NCI-H187 treated with DMSO at 0.1 percent for 48 hours (cell line): ENCODE measurements at places on chromosomes 16 and 17.

- DNase-seq: no peak
These were observed 91.6 kb downstream of the ZDHHC7 start for GRCh38 chr16:84919708-84920107.

DNA sequence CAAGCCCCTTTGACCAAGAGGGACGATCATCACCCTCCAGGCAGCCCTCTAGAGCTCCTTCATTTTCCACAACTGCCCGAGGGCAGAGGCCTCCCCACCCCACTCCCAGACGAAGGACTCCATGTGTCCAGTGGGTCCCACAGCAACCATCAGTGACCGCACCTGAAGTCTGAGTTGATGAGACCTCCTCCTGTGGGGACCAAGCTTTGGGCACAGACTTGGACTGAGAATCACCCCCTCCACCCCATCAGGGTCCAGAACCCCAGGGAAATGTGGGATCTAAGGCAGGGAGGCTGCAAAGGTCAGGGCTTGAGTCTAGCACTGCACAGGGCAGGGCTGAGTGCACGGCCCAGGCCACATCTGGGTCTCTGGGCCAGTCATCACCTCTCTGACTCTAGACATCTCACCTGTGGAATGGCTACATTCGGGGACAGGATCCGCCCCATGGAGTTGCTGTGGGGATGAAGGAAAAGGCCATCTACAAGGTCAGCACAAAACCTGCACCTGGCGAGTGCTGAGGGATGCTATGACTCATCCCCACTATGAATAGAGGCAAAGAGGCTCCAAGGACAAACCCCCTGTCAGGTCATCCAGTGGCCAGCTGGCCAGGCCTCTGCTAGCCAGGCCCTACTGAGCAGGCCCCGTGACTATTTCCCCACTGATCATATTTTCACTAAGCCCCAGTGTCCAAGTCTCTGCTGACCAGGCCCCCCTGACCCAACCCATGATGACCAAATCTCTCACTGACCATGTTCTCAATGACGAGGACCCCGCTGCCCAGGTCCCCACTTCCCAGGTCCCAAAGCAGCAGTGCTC is 38.4 kb downstream of the TNFRSF13B start:
- no peak for DNase-seq

- no peak for DNase-seq
These were observed 265.5 kb downstream of the PARN start for GRCh38 chr16:14364386-14365199.

DNA sequence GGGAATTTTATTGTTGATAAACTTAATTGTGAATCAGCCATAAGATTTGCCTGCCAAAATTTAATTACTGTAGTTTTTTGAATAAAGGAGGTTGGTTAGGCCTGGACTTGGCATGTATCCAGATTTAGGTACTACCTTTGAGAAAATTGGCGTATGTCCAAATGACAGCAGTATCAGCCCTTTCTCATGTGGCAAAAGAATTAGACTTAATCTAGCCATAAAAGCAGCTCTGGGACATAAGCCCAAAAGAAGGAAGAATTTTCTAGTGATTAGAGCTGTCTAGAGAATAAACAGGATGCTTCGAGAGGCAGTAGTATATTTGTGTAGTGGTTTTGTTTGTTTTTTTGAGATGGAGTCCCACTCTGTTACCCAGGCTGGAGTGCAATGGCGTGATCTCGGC is 27.7 kb downstream of the PPM1E start:
- DNase-seq: no peak

GRCh38 chr17:72811976-72812687 is 280.4 kb downstream of the SLC39A11 start:
- DNase-seq: no peak

GRCh38 chr17:52837492-52837891 is 679.0 kb upstream of the CA10 start:
- DNase-seq: no peak

- no peak for DNase-seq
These were observed at the start of gene MMD for GRCh38 chr17:55421179-55421934. Gene MMD (minus strand): TSS chr17:55421835. CDS start chr17:55421695, 140 bp downstream.

DNA sequence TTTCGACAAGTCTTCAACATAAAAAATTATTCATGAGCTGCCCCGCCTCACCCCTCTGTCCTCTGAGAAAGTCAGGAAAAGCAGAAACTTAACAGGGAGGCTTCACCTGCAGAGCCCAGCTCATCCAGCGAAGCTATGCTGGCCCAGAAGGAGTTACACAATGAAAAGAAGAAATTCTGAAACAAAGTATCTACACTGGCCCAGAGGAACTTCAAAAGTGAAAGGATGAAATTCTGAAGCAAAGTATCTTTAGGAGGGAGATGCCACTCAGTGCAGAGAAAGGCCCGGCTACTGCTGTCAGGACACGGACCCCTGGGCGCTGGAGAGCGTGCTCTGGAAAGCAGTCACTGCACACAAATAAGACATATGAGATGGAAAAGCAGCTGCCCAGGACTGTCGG is 1.6 kb downstream of the GALNS start:
- DNase-seq: no peak

DNA sequence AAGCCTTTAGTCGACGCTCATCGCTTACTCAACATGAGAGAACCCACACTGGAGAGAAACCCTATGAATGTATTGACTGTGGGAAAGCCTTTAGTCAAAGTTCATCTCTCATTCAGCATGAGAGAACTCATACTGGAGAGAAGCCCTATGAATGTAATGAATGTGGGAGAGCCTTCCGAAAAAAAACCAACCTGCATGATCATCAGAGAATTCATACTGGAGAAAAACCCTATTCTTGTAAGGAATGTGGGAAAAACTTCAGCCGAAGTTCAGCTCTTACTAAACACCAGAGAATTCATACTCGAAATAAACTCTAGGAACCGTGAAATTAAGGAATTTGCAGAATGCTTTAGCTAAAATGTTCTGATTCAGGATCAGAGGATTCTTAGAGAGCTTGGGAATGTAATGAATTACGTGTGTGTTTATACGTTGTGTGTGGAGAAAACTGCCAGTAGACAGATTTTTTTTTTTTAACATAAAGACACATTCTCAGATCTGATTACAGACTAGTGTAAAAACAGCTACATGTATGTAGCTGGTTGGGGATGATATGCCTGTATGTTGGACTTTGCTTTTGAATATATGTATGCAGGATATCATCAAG is 25.4 kb downstream of the ZFP90 start:
- no peak for DNase-seq

DNA sequence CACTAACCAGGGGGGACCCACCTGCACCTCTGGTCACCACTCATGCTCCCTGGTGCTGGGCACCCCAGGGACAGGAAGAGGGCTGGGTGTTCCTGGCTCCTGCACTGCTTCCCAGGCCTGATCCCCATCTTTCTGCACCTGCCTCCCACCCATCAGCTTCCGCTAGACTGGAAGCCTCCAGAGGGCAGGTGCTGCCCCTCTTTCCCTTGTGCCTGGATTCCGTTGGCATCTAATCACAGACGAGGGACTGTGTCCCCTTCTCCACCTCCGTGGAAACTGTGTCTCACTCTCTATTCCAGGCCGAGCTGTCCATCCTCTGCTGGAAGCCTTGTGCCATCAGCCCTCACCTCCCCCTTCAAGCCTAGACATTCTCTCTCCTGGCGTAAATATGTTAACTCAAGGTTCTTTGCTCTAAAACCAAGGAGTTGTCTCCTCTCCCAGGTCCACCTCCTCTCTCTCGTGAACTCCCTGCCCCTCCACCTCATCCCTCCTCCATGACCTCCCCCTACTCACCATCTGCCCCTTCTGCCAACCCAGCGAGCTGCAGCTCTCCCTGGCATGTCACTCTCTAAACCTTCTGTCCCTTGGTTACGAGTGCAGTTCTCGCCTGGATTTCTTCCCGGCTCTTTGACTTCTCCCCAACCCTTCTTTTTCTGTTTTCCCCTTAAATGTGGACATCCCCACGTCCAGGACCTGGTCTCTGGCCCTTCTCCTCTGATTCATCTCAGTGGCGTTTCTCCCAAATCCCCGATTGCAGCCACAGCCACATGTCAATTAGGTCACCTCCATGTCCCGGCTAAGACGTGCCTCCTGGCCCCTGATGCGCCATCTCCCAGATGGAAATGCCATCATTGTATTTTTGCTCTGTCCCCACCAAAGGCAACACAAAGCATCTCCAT is 107.7 kb downstream of the SEC14L1 start:
- no peak for DNase-seq

GRCh38 chr17:77636835-77637817 is 321.4 kb upstream of the TNRC6C start:
- DNase-seq: no peak

DNA sequence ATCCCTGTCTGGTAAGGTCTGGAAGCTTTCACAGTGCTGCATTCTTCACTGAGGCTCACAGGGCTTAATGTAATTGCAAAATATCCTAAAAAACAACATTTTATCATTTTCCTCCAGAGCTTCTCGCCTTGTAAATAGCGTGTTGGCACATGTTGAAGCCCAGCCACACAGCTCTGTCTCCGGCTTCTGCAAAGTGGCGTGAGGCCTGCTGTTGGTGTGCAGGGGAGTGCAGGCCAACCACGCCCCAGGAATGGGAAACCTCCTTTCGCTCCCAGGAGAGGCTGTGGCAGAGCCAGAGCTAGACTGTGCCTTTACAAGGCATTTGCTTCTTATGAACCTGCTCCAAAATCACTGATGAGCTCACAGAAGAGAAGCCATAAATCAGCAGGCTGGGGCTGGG is 248.2 kb upstream of the MAF start:
- no peak for DNase-seq

DNA sequence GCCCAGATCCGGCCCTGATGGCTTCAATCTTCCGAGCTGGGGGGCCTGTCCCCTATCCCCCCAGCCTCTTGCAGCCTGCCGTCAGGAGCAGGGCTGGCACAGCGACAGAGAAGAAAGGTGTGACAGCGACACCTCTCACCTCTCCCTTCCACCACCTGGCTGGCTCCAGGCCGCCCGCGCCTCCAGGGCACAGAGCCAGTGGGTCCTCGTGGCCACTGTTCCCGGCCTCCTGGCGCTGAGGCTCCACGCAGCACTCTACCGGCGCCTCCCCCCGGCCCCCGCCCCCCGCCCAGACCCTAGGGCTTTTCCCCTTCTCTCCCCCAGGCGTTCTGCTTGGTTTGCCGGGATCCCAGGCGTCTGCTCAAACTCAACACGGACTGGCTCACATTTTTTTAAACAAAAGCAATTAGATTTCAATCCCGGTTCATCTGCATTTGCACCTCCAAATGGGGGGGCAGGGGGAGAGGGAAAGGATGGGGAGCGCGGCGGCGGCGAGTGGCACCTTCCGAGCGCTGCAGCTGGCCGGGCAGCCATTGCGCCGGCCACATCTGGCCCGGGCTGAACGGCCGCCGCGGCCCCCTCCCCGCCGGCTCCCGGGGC is 12.8 kb upstream of the CBX8 start:
- no peak for DNase-seq

DNA sequence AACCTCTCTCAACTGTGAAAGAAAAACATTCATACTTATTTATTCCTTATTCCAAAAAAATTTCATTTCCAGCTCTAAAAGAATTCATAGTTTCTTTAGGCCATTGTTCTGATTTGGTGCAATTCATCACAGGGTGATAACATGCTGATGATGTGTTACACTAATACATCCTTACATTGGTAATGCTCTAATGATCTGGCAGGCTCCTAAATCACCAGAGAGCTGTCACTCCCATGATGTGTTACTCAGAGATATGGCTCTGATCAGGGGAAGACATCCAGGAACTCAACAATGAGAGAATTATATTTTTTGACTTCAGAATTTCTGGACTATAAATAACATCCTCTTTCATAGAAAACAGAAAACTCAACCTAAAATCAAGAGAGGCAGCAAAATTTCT is 209.3 kb downstream of the CHD9NB start:
- no peak for DNase-seq

GRCh38 chr16:14483819-14484385 is 146.2 kb downstream of the PARN start:
- DNase-seq: no peak

DNA sequence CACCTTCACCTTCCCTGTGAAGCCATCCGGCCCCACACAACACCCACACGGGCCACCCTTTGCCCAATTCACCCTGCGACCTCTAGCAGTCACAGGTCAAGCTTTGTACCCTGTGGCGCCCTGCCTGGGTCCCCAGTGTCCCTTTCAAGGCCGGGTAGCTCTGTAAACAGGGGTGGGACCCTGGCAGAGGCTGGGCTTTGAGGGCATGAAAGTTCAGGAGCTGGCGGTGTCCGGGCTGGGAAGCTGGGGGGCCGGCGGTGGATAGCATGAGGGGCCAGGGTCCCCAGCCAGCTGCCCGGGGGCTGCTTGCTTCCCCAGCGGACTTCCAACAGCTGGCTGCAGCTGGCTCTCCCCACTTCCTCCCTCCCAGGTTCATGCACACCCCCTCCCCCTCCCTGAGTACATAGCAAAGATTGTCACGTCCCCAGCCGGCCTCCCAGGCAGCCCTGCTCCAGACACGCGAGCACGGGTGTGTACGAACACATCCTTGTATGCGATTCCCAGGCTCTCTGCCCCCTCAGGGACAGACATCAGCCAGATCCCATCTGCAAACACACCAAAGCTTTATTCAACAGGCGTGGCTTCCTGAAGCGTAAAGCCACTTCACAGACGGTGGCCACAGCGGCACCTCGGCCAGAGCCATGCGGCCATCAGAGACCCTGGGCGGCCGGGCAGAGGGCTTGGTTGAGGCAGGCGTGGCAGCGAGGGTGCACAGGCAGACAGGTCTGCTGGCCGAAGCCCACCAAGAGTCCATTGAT is 8.2 kb downstream of the NTHL1 start:
- DNase-seq: no peak

- no peak for DNase-seq
These were observed 11.7 kb upstream of the ATP2C2 start for GRCh38 chr16:84356591-84357116.

- DNase-seq: no peak
These were observed 26.1 kb upstream of the ABCA8 start for GRCh38 chr17:68981288-68981687.

- DNase-seq: no peak
These were observed 14.6 kb upstream of the CD79B start for GRCh38 chr17:63946440-63947363.

- DNase-seq: no peak
These were observed at the start of gene TBX21 for GRCh38 chr17:47733047-47733673. Gene TBX21 (plus strand): TSS chr17:47733236. CDS start chr17:47733455, 219 bp downstream.

DNA sequence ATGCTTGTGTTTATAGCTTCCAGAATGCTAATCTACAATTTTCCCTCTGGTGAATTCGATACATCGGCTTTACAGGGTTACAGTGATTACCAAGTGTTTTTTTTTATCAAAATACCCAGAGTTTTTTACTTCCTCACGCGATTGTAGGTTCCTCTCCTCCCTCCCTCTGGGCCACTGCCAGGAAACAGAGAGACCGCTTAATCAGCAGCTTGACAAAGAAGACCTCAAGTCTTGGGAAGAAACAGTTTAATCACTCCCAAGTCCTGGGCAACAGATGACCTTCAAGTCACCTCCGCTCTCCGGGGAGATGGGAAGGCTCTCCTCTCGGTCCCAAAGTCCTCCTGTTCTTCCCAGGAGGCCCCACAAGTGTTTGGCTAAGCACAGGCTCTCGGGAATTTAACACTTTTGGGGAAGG is 23.5 kb downstream of the SMTNL2 start:
- no peak for DNase-seq

DNA sequence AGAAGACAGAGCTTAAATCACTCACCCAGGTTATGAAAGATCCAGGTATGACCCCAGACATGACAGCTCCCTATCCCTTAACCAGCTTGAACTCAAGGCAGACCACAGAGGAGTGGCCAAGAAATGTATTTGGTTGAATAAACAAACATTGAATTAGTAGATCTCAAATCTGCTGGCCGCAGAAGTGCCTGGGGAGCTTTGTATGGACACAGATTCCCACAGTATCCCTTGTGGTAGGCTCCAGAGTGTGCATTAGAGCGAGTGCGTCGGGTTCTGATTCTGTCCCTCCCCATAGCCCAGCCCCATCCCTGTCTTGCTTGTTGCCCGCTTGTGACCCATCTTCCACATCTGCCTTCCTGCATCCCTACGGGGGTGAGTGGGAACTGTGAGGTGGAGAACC is 118.8 kb upstream of the FOXF1 start:
- DNase-seq: no peak
